ENCODE measurements at places on chromosomes 1 and 21. TPM values are rescaled to one million over a fixed set of nuclear protein-coding genes. Genes with fewer than 3 reads are reported as not detected.

DNA sequence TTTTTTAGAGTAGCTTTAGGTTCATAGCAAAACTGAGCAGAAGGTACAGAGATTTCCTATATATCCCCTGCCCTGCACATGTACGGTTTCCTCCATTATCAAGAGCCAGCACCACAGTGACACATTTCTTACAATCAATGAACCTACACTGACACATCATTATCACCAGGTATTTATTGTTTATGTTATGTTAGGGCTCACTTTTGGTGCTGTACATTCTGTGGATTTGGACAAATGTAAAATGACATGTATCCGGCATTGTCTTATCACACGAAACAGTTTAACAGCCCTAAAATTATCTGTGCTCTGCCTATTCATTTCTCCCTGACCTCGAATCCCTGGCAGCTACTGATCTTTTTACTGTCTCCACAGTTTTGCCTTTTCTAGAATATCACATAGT lies 93.7 kb upstream of the DPH5 start:
- no peak for DNase-seq
- H3K27ac ChIP-seq: no peak overlapping the region
- no peak overlapping the region for H3K4me3 ChIP-seq
- no peaks in the 10 kb centered on the region for H3K36me3 ChIP-seq
- H3K27me3 ChIP-seq: no peaks in the 10 kb centered on the region
- H3K4me1 ChIP-seq: no peaks in the 10 kb centered on the region

GRCh38 chr1:27428316-27429028 lies 36.0 kb downstream of the GPR3 start:
- H3K4me3 ChIP-seq: peak overlapping the region; percentile 15
- H3K27me3 ChIP-seq: no peaks in the 10 kb centered on the region
- no peaks in the 10 kb centered on the region for H3K4me1 ChIP-seq
- H3K27ac ChIP-seq: peak overlapping the region; percentile 85
- no peaks in the 10 kb centered on the region for H3K36me3 ChIP-seq

GRCh38 chr21:29749223-29749622 lies 190.6 kb downstream of the GRIK1 start:
- no peaks in the 10 kb centered on the region for H3K4me1 ChIP-seq
- no peaks in the 10 kb centered on the region for H3K36me3 ChIP-seq
- no peaks in the 10 kb centered on the region for H3K27me3 ChIP-seq
- DNase-seq: no peak
- H3K4me3 ChIP-seq: no peak overlapping the region
- H3K27ac ChIP-seq: no peak overlapping the region

DNA sequence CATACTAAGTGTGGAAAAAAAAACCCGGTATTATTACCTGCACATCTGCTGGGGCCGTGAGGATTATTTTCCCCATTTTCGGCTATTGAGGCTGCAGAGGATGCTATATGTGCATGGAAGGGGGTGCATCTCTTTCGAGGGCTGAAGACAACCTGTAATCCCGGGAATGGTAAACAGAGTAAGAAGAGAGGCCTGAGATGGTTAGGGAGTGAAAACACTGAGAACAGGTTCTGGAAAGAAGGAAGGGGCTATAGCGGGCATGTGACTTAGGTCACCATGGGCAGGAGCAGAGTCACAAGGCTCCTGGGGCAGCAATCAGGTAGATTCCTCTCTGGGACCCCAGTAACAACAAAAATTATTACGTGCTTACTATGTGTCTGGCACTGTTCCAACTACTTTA lies 299.1 kb downstream of the RRAGC start:
- peaks cover 23% of the 10 kb centered on the region for H3K27me3 ChIP-seq
- no peak overlapping the region for H3K4me3 ChIP-seq
- no peaks in the 10 kb centered on the region for H3K36me3 ChIP-seq
- DNase-seq: no peak
- H3K4me1 ChIP-seq: no peaks in the 10 kb centered on the region

DNA sequence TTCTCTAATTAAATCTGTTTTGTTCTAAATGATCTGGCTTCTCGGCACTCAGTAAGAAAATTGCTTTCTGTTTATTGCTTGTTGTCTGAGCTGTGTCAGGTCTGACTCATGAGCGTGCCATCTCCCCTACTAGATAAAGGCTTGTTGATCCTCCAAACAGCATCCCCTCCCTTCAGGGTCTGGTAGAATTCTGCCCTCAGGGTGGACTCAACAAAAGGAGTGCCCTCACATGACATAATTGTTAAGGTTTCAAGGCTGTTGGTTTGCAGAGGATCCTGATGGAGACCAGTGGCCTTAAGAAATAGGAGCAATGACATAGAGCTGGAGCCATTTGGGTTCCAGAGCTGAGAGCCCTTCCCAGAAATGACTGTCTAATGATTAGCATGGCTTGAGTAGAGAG lies 36.0 kb upstream of the ATP2B4 start:
- no peaks in the 10 kb centered on the region for H3K4me1 ChIP-seq
- H3K36me3 ChIP-seq: no peaks in the 10 kb centered on the region
- no peak for DNase-seq
- no peaks in the 10 kb centered on the region for H3K27me3 ChIP-seq
- H3K27ac ChIP-seq: no peak overlapping the region
- no peak overlapping the region for H3K4me3 ChIP-seq

GRCh38 chr21:36430841-36431240 lies 45.6 kb downstream of the CHAF1B start:
- no peak overlapping the region for H3K4me3 ChIP-seq
- no peak overlapping the region for H3K27ac ChIP-seq
- H3K36me3 ChIP-seq: no peaks in the 10 kb centered on the region
- H3K27me3 ChIP-seq: no peaks in the 10 kb centered on the region
- no peaks in the 10 kb centered on the region for H3K4me1 ChIP-seq

GRCh38 chr21:43609501-43610340 lies 49.6 kb downstream of the HSF2BP start:
- DNase-seq: peak; percentile 73
- no peak overlapping the region for H3K4me3 ChIP-seq
- H3K36me3 ChIP-seq: no peaks in the 10 kb centered on the region

GRCh38 chr1:11142618-11143391 lies 43.1 kb upstream of the EXOSC10 start:
- no peak overlapping the region for H3K27ac ChIP-seq
- no peaks in the 10 kb centered on the region for H3K4me1 ChIP-seq
- no peak for DNase-seq
- H3K4me3 ChIP-seq: no peak overlapping the region
- peaks cover 32% of the 10 kb centered on the region for H3K36me3 ChIP-seq
- H3K27me3 ChIP-seq: no peaks in the 10 kb centered on the region

DNA sequence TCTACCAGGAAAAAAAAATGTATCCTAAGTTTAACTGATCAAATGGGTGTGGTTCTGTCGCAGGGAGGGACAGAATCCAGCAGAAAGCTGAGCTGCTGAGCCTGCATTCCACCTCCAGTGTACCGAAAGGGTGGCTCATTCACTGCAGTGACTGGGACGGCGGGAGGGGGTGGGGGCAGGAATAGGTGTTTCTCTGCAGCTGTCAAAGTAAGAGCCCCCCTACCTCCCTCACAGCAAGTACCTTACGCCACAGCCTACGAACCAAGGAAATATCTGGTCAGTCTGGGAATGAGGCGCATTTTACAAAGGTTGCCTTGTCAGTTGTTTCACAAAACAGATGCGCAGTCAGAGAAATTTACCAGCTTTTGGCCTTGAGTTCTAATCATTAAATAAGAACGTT lies 1.7 kb downstream of the S100B start:
- no peak overlapping the region for H3K27ac ChIP-seq
- H3K4me1 ChIP-seq: peaks cover 12% of the 10 kb centered on the region
- no peaks in the 10 kb centered on the region for H3K27me3 ChIP-seq
- no peak for DNase-seq

- no peaks in the 10 kb centered on the region for H3K36me3 ChIP-seq
- H3K4me3 ChIP-seq: no peak overlapping the region
- H3K4me1 ChIP-seq: peaks cover 9% of the 10 kb centered on the region
- H3K27me3 ChIP-seq: no peaks in the 10 kb centered on the region
Observed at GRCh38 chr1:172496678-172497077, 36.3 kb upstream of the SUCO start.

DNA sequence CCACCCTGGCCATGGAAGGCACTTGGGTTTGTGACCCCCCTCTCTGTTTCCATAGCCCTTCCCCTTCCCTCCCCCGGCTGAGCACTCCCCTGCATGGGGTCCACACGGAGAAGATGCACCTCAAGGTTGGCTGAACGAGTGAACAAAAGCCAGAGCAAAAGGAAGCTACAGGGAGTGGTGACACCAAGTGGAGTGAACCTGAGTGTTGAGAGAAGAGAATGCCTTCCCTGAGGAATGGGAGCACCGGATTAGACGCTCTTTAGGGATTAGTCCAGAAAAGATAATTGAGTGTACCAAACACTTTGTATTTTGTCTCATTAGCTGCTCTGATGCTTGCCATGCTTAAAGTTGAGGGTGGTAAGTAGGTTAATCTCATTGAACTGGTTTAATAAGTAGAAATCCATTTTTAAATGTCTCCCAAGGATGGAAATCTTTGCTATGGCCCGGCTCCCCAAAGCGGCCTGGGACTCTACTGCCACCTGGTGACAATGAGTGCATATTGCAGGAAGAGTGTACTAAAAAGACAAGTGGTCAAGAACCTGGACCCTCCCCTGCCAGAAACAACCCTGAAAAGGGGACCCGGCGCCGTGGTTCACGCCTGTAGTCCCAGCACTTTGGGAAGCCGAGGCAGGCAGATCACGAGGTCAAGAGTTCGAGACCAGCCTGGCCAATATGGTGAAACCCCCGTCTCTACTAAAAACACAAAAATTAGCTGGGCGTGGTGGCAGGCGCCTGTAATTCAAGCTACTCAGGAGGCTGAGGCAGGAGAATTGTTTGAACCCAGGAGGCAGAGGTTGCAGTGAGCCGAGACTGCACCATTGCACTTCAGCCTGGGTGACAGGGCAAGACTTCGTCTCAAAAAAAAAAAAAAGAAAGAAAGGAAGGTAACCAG lies 150.6 kb upstream of the ZC3H12A start:
- no peak overlapping the region for H3K27ac ChIP-seq
- no peaks in the 10 kb centered on the region for H3K4me1 ChIP-seq
- H3K36me3 ChIP-seq: no peaks in the 10 kb centered on the region
- H3K4me3 ChIP-seq: no peak overlapping the region
- peaks cover 65% of the 10 kb centered on the region for H3K27me3 ChIP-seq

- H3K4me3 ChIP-seq: no peak overlapping the region
- H3K27me3 ChIP-seq: no peaks in the 10 kb centered on the region
- no peak overlapping the region for H3K27ac ChIP-seq
Observed at GRCh38 chr1:212928323-212929291, 21.7 kb upstream of the VASH2 start.

DNA sequence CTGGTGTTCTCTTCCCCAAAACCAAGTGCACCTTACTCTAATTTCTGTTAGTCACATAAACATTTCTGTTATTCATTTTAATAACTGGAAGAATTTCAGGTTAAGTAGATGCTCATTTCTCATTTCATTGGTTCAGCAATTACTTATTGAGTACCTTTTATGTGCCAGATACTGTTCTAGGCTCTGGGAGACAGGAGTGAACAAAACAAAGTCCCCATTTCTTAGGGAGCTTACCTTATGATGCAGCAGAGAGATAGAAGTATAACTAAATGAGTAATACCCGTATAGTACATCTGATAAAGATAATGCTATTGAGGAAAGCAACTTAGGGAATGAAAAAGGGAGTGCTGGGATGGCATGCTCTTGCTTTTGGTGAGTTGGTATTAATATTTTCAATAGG lies 33.7 kb downstream of the LRRC8C start:
- no peaks in the 10 kb centered on the region for H3K4me1 ChIP-seq
- H3K36me3 ChIP-seq: no peaks in the 10 kb centered on the region
- H3K27ac ChIP-seq: no peak overlapping the region
- H3K4me3 ChIP-seq: no peak overlapping the region

GRCh38 chr1:170592591-170593111 lies 60.7 kb downstream of the GORAB start:
- DNase-seq: no peak
- no peaks in the 10 kb centered on the region for H3K4me1 ChIP-seq
- no peaks in the 10 kb centered on the region for H3K36me3 ChIP-seq
- H3K4me3 ChIP-seq: no peak overlapping the region
- no peak overlapping the region for H3K27ac ChIP-seq
- H3K27me3 ChIP-seq: no peaks in the 10 kb centered on the region

- no peak for DNase-seq
- peaks cover 5% of the 10 kb centered on the region for H3K4me1 ChIP-seq
- H3K27me3 ChIP-seq: no peaks in the 10 kb centered on the region
- no peaks in the 10 kb centered on the region for H3K36me3 ChIP-seq
Observed at GRCh38 chr1:226916497-226916896, 23.6 kb upstream of the COQ8A start.

DNA sequence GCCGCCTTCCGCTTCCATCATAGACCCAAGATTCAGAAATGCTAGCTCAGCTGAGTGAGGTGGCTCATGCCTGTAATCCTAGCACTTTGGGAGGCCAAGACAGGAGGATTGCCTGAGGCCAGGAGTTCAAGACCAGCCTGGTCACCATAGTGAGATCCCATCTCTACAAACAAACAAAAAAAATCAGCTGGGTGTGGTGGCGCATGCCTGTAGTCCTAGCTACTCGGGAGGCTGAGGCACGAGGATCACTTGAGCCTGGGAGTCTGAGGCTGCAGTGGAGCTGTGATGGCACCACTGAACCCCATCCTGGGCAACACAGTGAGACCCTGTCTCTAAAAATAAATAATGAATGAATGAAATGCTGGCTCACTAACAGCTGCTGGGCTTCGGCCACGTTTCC lies 39.7 kb downstream of the TOMM20 start:
- no peaks in the 10 kb centered on the region for H3K27me3 ChIP-seq
- H3K4me3 ChIP-seq: no peak overlapping the region
- no peaks in the 10 kb centered on the region for H3K36me3 ChIP-seq
- no peak overlapping the region for H3K27ac ChIP-seq

GRCh38 chr1:84963021-84963420 lies 33.9 kb downstream of the MCOLN2 start:
- no peak for DNase-seq
- H3K4me3 ChIP-seq: no peak overlapping the region
- no peaks in the 10 kb centered on the region for H3K4me1 ChIP-seq
- no peak overlapping the region for H3K27ac ChIP-seq

The S100A1 gene
- 22.2 TPM for total RNA-seq

The PLA2G2A gene
- total RNA-seq: 447 TPM

The AKR7A3 gene
- total RNA-seq: 1.9 TPM

The KRTAP19-1 gene
- not detected for total RNA-seq

The LCE3E gene
- total RNA-seq: not detected

Data from sigmoid colon (tissue), 7 donors.